ENCODE measurements at places on chromosomes 13 and 19. TPM values are rescaled to one million over a fixed set of nuclear protein-coding genes. Genes with fewer than 3 reads are reported as not detected.

HIPK4 gene
- total RNA-seq = not detected

MEIS3 gene
- total RNA-seq = 16.2 TPM

SYNE4 gene
- total RNA-seq = 42.5 TPM

GRCh38 chr19:10553943-10554381 is 10.3 kb downstream of the ATG4D start:
- DNase-seq = no peak
- peaks cover 2% of the 10 kb centered on the region for H3K36me3 ChIP-seq
- H3K4me3 ChIP-seq = no peak overlapping the region
- no peaks in the 10 kb centered on the region for H3K4me1 ChIP-seq
- no peaks in the 10 kb centered on the region for H3K27me3 ChIP-seq
- no peak overlapping the region for H3K27ac ChIP-seq

GRCh38 chr19:21900401-21900800 is 64.4 kb upstream of the ZNF43 start:
- no peak for DNase-seq
- no peak overlapping the region for H3K4me3 ChIP-seq
- no peak overlapping the region for H3K27ac ChIP-seq
- H3K27me3 ChIP-seq = no peaks in the 10 kb centered on the region
